ENCODE measurements at places on chromosomes 16 and 17. TPM values are rescaled to one million over a fixed set of nuclear protein-coding genes. Genes with fewer than 3 reads are reported as not detected.

DNA sequence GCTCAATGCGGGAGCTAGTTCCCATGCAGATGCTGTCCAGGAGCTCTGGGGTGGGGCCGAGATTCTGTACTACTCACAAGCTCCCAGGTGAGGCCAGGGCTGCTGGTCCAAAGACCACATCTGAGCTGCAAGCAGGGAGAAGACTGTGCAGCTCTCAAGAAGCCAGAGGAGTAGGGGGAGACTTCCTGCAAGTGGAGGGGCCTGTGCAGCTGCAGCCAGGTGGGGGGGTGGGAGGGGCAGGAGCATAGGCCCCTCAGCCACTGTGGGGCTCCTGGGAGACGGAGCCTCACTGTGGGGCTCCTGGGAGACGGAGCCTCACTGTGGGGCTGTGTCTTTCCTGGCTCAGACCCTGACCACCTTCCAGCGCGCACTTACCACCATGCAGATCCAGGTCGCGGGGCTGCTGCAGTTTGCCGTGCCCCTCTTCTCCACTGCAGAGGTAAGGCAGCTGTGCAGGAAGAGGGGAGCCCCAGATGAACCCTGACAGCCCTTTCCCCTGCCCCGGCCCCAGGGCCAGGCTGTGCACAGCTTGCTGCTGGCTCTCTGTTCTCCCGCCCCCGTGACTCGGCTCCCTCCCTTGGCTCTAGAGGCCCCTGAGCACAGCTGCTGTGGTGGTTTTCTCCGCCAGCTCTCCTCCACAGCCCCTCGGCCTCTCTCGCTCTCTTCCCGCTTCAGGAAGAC, 24.3 kb upstream of the DNAI2 start:
- H3K27me3 ChIP-seq: no peaks in the 10 kb centered on the region
- DNase-seq: no peak
- H3K36me3 ChIP-seq: no peaks in the 10 kb centered on the region
- no peak overlapping the region for H3K27ac ChIP-seq

GRCh38 chr17:27873211-27873610, 20.0 kb downstream of the LYRM9 start:
- DNase-seq: no peak
- no peak overlapping the region for H3K27ac ChIP-seq
- H3K27me3 ChIP-seq: no peaks in the 10 kb centered on the region
- no peak overlapping the region for H3K4me3 ChIP-seq
- no peaks in the 10 kb centered on the region for H3K36me3 ChIP-seq
- H3K4me1 ChIP-seq: no peaks in the 10 kb centered on the region

Gene PIMREG
- 24.4 TPM for polyA plus RNA-seq

DNA sequence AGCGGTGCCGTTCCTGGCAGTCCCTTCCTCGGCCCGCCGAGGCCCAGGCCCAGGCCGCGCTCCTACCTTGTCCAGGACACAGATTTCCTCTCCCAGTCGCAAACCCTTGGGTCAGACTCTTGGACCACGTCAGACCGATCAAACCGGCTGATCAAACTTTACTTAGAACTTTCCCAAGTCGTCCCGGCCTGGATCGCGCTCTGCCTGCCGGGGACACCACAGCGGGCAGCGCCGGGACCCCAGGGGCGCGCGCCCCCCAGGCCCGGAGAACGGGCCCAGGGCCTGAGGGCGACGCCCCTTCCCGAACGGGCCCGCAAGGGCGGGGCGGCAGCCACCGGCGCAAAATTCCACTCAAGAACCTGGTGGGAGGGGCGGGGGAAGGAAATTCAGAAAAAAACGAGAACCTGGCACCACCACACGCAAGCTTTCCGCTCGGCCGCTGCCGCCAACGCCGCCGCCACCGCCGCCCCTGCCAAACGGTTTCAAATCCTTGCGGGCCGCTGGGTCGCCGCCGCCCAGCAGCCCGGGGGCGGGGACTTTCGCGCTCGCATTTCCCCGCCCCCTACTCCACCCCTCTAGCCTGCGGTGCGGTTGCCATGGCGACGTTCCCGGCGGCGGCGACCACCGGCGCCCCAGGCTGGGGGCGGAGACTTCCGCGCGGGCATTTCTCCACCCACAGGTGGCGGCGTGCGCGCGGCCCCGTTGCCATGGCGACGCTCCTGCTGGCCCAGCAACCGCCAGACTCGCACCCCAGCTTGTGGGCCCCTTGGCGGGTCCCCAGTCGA, at the start of gene CEP112:
CEP112 (minus strand) TSS at position 541 of the 785 bp plus-strand sequence.
- DNase-seq: peak; percentile 80
- peaks cover 12% of the 10 kb centered on the region for H3K4me1 ChIP-seq
- H3K27me3 ChIP-seq: no peaks in the 10 kb centered on the region
- H3K27ac ChIP-seq: peak within 1 kb of the TSS; percentile 38
- H3K36me3 ChIP-seq: no peaks in the 10 kb centered on the region

- 0 out of 2 replicates have a peak, but pooled peaks cover 5% of the 10 kb centered on the region for H3K4me1 ChIP-seq
- H3K36me3 ChIP-seq: no peaks in the 10 kb centered on the region
- no peak overlapping the region for H3K4me3 ChIP-seq
- DNase-seq: no peak
These were observed 108.8 kb downstream of the IRX5 start for GRCh38 chr16:55039511-55039910.

Gene SLC38A8
- polyA plus RNA-seq: not detected

Gene HES7
- polyA plus RNA-seq: not detected

Gene FA2H
- not detected for polyA plus RNA-seq

DNA sequence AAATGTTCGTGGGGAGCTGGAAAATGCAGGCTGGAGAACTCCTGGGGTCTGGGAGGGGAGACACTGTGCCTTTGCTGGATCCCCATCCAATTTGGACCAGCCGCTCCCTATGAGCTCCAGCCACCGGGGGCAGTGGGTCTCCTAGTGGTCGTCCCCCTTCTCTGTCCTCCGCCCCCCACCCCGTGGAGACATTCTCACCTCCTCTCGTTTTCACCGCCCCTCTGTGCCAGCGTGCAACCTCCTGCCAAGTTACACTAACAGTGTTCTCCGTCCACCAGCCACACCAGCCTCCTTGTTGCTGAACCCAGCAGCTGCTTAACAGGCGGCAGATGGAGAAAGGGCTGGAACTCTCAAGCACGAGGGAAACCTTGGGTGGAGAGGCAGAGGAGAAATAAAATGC, 67.4 kb upstream of the SOX9 start:
- no peaks in the 10 kb centered on the region for H3K4me1 ChIP-seq
- H3K27me3 ChIP-seq: peaks cover 23% of the 10 kb centered on the region
- H3K4me3 ChIP-seq: no peak overlapping the region
- DNase-seq: peak; percentile 4

GRCh38 chr16:85945424-85945751, 46.4 kb downstream of the IRF8 start:
- H3K27ac ChIP-seq: no peak overlapping the region
- H3K4me1 ChIP-seq: no peaks in the 10 kb centered on the region
- peaks cover 57% of the 10 kb centered on the region for H3K27me3 ChIP-seq
- H3K4me3 ChIP-seq: no peak overlapping the region

Gene CYBA
- 283 TPM for polyA plus RNA-seq

DNA sequence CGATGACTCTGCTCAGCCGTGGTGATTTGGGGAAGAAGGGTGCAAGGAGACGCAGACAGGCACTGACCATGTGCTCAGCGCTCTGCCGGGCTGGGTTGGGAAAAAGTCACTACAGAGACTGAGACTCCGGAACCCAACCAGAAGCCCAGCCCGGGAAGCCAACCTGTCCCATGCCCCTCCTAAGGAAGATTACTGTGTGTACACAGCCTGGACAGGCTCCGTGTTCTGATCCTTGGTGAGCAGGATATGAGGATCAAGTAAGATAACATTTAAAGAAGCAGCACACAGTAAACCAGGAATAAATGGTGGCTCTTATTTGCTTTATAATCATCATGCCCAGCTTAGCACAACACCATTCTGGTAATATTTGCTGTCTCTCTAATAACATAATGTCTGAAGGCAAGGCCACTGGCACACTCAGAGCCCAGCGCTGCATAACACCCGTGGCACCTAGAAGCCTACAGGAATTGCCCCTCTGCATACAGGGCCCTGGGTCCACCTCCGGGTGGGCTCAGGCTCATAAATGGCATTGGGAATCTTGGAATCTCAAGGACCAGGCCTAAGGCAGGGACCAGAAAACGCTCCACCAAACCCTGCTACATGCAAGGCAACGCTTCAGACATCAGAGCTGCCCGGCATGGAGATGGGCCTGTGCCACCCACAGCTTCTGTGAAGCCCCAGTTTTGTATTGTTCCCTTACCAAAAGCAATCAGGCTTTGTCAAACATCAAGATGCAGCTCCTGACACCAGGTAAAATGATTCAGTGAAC, 113.5 kb downstream of the DYNLRB2 start:
- H3K4me1 ChIP-seq: no peaks in the 10 kb centered on the region
- no peak for DNase-seq
- H3K27me3 ChIP-seq: no peaks in the 10 kb centered on the region

Gene PLLP
- 0.46 TPM for polyA plus RNA-seq

Gene FOXC2
- polyA plus RNA-seq: 3.0 TPM

Gene BOLA2
- polyA plus RNA-seq: 7.2 TPM

GRCh38 chr17:82599674-82600661, 48.3 kb downstream of the WDR45B start:
- DNase-seq: no peak
- 0 out of 2 replicates have a peak, but pooled peaks cover 9% of the 10 kb centered on the region for H3K4me1 ChIP-seq
- no peaks in the 10 kb centered on the region for H3K27me3 ChIP-seq
- no peak overlapping the region for H3K27ac ChIP-seq

DNA sequence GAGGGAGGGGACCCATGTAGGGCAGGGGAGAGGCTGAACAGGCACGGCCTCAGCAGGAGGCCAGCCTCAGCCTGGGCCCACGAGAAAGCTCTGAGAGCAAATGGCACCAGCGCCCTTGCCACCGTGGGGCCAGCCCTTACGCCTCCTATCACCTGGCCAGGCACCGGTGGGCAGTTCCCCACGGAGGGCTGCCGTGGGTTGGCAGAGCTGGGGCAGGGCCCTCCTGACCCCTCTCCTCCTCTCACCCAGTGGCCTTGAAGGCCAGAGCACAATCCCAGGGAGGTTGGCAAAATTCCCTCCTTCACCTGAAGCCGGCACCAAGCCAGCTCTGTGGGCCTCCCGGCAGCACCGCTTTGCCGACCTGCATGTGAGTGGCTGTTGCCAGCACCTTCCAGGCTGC, 53.1 kb upstream of the ENPP7 start:
- DNase-seq: no peak
- no peak overlapping the region for H3K27ac ChIP-seq
- no peak overlapping the region for H3K4me3 ChIP-seq
- H3K27me3 ChIP-seq: no peaks in the 10 kb centered on the region

DNA sequence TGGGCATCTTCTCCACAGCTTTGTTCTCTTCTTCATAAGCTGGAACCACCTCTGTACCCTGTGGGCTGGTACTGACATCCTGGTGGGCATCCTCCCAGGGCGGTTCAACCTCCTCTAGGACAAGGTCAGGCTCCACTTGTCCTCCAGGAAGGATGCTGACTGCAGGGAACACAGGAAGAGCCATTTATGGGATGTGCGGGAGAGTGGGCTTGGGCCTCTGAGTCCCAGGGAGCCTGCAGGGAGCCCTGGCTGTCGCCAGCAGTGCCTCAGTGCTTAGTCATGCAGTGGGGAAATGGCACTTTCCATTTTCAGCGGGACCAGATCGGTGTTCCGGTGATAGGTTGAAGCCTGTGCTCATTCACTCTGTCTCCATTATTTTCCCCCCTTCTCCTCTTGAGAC, 20.5 kb downstream of the CNGB1 start:
- peaks cover 5% of the 10 kb centered on the region for H3K27me3 ChIP-seq
- no peak overlapping the region for H3K4me3 ChIP-seq
- DNase-seq: no peak
- H3K4me1 ChIP-seq: no peaks in the 10 kb centered on the region
- no peaks in the 10 kb centered on the region for H3K36me3 ChIP-seq

- H3K4me3 ChIP-seq: no peak overlapping the region
- H3K36me3 ChIP-seq: no peaks in the 10 kb centered on the region
- no peak overlapping the region for H3K27ac ChIP-seq
- DNase-seq: no peak
- no peaks in the 10 kb centered on the region for H3K4me1 ChIP-seq
These were observed 15.4 kb upstream of the ZC3H18 start for GRCh38 chr16:88554711-88555264.

GRCh38 chr17:77089124-77089490, 51.7 kb upstream of the SEC14L1 start:
- peak overlapping the region; percentile 75 for H3K27ac ChIP-seq
- peak overlapping the region; percentile 87 for H3K4me3 ChIP-seq
- peak; percentile 21 for DNase-seq

GRCh38 chr16:69094501-69094900, 11.0 kb upstream of the HAS3 start:
- H3K27me3 ChIP-seq: no peaks in the 10 kb centered on the region
- H3K4me1 ChIP-seq: no peaks in the 10 kb centered on the region
- no peaks in the 10 kb centered on the region for H3K36me3 ChIP-seq
- no peak for DNase-seq

- peak; percentile 54 for DNase-seq
- no peaks in the 10 kb centered on the region for H3K27me3 ChIP-seq
- no peak overlapping the region for H3K27ac ChIP-seq
- H3K36me3 ChIP-seq: no peaks in the 10 kb centered on the region
These were observed 31.3 kb downstream of the ZCCHC14 start for GRCh38 chr16:87461466-87461991.

Gene EFCAB13
- 1.2 TPM for polyA plus RNA-seq
